Stimulated activated CD8-positive, alpha-beta memory T cell treated with anti-CD3 and anti-CD28 coated beads, Interleukin-15, amount 100 ng/mL, for 24 hours (primary cell): ENCODE measurements at places on chromosomes 7 and 10.

DNA sequence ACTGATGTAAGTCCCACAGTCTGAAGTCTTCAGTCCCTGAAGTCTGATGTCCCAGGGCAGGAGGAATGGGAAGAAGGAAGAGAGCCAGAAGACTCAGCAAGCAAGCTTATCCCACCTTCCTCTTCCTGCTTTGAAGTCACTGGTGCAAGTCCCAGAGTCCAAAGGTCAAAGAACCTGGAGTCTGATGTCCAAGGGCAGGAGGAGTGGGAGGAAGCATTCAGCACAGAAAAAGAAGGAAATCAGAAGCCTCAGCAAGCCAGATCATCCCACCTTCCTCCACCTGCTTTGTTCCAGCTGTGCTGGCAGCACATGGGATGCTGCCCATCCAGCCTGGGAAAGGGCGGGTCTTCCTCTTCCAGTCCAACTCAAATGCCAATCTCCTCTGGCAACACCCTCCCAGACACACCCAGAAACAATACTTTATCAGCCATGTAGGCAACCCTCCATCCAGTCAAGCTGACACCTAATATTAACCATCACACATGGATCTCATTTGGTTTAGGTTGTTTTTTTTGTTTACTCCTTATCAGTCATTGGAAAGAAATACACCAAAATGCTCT lies 50.9 kb downstream of the ADAM12 start:
- no peak for DNase-seq

GRCh38 chr7:139574618-139575337 lies 51.3 kb downstream of the CLEC2L start:
- DNase-seq = no peak

DNA sequence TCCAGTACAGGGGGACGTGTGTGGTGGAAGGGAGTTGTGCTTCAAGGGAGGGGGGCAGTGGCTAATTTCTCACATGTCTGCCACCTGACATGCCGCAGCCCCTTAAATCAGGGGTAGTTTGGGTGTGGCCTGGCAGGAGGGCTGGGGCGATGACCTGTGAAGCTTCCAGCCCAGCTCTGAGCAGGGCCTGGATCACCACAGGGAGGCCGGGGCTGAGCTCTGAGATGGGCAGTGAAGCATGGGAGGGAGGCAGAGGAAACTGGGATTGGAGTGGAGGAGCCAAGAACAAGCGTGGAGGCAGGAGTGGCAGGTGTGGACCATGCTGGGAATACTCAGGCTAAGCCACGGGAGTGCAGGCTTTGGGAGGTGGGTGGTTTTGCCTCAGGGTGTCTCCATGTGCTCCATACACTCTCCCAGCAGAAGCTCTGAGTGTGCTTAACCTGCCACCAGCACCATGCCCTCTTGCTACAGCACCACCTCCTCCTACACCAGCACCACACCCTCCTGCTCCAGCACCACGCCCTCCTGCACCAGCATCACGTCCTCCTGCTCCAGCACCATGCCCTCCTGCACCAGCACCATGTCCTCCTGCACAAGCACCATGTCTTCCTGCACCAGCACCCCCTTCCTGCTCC lies 99.3 kb upstream of the SHH start:
- no peak for DNase-seq

DNA sequence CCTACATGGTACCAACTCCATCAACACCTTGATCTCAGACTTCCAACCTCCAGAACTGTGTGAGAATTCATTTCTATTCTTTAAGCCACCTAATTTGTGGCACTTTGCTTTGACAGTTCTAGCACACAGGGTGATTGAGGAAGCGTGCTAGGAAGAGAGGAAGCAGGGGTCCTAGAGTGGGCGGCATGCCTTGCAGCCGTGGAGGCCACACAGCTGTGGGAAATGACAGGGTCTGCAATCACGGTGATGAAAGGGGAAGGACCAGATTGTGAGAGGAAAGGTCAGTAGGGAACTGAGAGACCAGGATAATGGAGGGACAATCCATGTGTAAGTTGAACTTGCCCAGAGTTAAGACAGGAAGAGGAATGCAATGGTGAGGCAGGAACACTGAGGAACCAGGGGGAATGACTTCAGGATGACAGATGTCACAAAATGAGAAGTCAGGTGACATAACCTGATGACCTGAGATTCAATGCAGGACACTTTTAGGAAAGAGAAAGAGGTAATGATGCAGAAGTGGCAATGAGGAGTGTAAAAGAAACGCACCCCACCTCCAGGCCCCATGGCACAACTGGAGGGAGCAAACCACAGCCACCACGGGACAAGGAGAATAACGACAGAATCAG lies 87.3 kb upstream of the PIK3CG start:
- no peak for DNase-seq

DNA sequence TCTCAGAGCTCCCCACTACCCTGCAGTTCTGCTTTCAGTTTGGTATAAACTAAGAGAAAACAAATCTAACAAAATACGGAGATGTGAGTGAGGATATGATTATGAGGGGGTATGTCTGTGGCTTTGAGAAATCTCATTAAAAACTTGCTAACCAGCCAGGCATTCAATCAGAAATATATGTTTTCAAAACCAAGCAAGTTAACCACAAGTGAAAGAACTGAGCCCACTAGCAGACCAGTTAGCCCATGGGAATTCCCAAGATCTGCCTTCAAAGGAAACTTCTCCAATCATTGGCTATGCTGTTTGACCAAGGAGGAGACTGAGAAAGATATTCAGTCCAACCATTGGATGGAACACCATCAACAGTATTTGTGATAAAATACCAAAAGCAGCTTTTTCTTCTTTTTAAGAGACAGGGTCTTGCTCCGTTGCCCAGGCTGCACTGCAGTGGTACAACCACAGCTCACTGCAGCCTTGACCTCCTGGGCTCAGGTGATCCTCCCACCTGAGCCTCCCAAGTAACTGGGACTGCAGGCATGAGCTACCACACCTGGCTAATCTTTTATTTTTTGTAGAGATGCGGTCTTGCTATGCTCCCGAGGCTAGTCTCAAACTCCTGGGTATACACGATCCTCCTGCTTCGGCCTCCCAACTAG lies 41.2 kb downstream of the FGFR2 start:
- DNase-seq = no peak

DNA sequence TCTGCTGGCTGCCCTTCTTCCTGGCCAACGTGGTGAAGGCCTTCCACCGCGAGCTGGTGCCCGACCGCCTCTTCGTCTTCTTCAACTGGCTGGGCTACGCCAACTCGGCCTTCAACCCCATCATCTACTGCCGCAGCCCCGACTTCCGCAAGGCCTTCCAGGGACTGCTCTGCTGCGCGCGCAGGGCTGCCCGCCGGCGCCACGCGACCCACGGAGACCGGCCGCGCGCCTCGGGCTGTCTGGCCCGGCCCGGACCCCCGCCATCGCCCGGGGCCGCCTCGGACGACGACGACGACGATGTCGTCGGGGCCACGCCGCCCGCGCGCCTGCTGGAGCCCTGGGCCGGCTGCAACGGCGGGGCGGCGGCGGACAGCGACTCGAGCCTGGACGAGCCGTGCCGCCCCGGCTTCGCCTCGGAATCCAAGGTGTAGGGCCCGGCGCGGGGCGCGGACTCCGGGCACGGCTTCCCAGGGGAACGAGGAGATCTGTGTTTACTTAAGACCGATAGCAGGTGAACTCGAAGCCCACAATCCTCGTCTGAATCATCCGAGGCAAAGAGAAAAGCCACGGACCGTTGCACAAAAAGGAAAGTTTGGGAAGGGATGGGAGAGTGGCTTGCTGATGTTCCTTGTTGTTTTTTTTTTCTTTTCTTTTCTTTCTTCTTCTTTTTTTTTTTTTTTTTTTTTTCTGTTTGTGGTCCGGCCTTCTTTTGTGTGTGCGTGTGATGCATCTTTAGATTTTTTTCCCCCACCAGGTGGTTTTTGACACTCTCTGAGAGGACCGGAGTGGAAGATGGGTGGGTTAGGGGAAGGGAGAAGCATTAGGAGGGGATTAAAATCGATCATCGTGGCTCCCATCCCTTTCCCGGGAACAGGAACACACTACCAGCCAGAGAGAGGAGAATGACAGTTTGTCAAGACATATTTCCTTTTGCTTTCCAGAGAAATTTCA lies 1.7 kb downstream of the ADRB1 start:
- DNase-seq = no peak

DNA sequence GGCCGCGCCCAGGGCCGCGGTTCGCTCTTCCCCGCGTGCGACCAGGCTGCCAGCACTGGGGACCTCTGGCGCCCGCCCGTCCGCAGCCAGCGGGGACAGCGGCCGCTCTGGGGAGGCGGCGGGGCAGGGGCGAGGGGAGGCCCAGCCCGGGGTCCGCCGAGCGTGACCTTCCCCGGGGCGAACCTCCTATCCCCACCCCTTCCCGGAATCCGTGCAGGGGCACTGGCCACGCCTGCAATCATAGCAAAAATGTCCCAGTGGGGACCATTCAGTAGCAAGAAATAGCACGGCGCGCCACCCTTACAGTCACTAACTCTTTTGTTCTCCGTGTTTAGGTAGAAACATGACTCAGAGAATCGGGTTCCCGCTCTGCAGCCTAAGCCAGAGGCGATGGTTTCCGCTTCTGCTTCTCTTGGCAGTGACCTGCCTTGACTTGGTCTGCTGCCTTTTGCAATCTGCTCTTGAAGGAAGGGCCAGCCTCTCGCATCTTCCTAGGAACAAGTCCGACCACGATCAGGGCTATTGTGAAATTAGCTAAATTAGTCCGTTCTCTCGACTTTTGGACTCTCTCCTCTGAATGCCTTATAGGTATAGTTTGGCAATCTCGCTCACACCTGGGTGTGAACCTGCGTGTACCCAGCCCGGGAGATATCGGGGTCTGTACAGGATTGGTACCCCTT lies 79.3 kb upstream of the ACBD5 start:
- DNase-seq = no peak

GRCh38 chr7:134988161-134988560 lies 1.9 kb downstream of the AGBL3 start:
- DNase-seq = no peak

GRCh38 chr10:52864201-52865106 lies 91.9 kb upstream of the MBL2 start:
- DNase-seq = no peak

- no peak for DNase-seq
These were observed 226.3 kb downstream of the GLI3 start for GRCh38 chr7:42010751-42011150.

GRCh38 chr10:129658376-129659072 lies 191.5 kb downstream of the MGMT start:
- DNase-seq = no peak

DNA sequence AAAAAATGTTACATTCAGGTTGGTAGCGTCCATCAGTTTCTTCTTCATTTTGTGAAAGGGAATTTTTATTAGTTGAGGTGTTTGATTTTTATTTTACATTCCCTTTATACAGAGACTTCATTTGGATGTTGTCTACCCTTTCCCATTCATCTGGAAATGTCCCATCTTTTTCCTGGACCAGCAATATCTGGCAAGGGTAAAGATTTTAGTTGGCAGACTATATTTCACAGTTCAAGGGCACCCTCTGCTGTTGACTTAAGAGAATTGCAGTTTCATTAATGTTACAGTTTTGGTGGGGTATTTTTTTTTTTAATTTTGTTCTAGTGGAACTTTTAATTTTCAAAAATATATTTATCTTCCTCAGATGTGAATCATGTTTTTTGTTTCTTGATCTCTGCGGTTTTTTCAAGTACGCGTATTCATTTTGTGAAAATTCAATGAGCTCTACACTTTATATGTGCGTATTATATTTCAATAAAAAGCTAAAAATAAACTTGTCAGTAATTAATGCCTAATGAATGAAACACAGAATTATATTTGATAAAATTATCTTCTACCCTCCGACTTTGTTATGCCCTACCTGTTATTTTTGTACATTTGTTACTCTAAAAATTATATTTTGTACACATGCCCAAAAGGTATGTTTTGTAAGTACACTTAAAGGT lies 97.9 kb upstream of the KLF14 start:
- no peak for DNase-seq

DNA sequence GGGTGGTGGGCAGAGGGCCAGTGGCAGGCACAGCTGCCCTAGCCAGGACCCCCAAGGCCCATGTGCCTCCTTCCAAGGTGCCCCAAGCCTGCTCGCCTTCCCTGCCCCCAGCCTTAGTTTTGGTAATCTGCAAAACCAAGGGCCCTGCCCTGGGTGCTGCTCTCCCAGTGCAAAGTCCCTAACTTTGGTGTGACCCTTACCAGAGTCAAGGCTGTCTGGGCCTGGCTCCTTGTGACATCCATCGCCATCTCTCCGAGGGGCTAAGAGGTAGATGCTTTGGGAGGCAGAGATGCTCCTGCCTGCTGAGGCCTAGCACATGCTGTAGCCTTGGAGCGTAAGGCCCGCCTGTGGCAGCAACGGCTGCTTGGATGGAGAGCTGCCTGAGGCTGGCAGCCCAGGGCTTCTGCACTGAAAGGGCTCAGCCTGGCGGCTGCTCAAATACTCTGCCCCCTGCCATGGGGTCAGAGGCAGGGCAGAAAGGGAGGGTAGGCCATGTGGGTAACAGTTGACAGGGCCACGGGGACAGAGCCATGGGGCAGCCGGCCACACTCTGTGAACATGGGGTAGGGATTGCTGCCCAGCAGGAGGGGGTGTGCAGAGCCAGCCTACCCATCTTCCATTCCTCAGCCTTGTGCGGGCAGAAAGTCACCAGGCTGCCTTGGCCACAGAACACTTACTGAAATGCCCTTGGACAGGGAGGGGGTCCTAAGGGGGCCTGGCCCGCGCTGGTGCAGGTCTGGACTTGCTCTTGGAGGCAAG lies 17.9 kb upstream of the MYL7 start:
- no peak for DNase-seq

DNA sequence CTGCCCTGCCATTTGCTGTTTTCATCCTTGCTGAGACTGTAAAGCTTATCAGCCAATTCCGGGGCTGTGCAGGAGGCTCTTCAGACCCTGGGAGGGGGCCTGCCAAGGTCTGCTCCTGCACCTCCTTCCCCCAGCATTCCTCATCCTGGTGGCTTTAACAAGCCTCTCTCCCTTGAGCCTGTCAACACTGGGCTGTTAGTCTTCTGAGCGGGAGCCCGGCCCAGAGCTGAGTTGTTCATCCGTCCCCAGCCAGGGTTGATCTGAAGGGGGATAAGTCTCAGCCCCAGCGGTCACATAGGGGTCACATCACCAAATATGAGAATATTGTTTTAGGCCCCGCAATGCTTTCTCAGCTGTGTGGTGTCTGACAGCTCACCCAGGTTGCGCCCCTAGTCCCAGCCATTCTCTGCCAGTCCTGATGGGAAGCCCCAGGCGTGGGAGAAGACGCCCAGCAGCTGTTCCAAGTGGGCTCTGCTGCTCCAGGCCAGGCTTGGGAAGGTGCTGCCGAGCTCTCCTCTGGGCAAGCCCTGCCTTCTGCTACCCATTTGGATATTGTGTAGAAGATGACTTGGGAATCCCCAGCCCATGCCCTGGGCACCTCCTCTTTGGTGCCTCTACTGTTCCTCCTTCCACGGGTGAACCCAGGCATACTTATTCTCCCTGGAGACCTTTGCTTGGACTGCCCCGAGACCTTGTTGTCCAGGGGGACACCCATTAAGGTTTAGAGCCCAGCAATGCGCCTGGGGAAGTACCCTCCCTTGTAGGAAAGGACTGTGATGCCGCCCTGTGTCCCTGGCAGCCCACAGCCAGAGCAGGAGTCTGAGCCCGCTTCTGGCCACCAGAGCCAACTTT lies 23.5 kb upstream of the TRIM8 start:
- DNase-seq = no peak

GRCh38 chr10:30216821-30217220 lies 132.3 kb downstream of the MTPAP start:
- no peak for DNase-seq
